CD4-positive, alpha-beta T cell treated with Interleukin-17A for 4 hours (primary cell): ENCODE measurements at places on chromosomes 12 and 14.

- DNase-seq, result no peak
Measured at GRCh38 chr14:85576848-85577542, 47.1 kb downstream of the FLRT2 start.

DNA sequence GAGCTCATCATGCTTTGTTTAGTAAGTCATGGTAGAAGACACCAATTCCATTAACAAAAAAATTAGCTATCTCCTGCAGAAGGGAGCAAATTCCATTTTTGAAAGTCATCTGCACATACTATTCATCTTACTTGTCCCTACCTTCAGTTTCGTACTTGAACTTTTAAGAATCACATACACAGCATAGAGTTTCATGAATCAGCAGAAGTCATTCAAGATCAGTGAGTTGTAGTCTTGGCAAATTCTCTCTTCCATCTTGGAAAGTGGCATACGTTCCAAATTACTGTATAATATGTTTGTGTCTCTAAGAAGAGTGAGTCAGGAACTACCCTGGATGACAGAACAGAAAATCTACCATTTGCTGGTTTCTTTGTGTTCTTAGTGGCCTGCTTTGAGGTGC is 14.1 kb downstream of the VRK1 start:
- no peak for DNase-seq

- no peak for DNase-seq
Measured at GRCh38 chr12:98274430-98275130, 240.8 kb upstream of the TMPO start.

DNA sequence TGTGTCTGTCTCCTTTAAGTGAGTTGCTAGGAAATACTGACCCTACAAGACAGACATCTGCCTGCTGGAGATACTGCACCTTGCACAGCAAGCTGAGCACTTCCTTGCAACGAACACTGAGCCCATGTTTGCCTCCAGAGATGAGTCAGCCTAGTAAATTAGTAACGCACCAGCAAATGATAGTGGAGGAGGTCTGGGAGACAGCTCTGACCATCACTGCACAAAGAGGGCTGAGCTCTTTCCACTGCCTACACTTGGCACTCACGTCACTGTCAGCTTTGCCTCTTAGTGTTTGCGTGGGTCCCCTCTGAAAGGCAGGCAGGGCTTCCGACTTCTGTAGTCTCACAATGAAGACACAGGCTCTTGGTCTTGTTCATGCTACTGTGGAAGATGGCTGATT is 109.0 kb downstream of the APAF1 start:
- DNase-seq, result no peak

- no peak for DNase-seq
Measured at GRCh38 chr12:127785986-127786590, 480.9 kb upstream of the TMEM132C start.

- DNase-seq, result no peak
Measured at GRCh38 chr12:92418381-92418780, 272.7 kb upstream of the BTG1 start.

- no peak for DNase-seq
Measured at GRCh38 chr12:51941011-51941581, 10.4 kb upstream of the ACVR1B start.

- DNase-seq, result no peak
Measured at GRCh38 chr12:62168411-62168810, 91.8 kb upstream of the USP15 start.

DNA sequence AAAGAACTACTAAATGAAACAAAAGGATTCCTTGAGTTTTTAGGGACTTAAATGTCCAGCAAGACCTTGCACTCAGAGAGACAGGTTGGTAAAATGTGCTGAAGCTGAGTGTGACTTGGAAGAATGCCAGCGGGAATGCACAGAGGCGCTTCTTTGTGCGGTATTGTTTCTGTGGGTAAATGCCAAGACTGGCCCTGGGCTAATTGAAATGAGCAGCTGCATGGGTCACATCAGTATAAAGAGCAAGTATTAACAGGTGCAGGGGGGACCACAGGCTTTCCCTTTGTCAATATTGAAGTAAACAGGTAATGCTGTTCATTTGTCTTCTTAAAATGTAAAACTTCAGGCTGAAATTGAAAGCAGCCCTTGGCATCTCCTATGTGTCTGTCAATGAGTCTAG is 74.3 kb downstream of the LMO3 start:
- DNase-seq, result peak; percentile 2

GRCh38 chr14:43587183-43587582 is 919.9 kb downstream of the FSCB start:
- DNase-seq, result no peak

- no peak for DNase-seq
Measured at GRCh38 chr12:127925971-127926370, 341.0 kb upstream of the TMEM132C start.

DNA sequence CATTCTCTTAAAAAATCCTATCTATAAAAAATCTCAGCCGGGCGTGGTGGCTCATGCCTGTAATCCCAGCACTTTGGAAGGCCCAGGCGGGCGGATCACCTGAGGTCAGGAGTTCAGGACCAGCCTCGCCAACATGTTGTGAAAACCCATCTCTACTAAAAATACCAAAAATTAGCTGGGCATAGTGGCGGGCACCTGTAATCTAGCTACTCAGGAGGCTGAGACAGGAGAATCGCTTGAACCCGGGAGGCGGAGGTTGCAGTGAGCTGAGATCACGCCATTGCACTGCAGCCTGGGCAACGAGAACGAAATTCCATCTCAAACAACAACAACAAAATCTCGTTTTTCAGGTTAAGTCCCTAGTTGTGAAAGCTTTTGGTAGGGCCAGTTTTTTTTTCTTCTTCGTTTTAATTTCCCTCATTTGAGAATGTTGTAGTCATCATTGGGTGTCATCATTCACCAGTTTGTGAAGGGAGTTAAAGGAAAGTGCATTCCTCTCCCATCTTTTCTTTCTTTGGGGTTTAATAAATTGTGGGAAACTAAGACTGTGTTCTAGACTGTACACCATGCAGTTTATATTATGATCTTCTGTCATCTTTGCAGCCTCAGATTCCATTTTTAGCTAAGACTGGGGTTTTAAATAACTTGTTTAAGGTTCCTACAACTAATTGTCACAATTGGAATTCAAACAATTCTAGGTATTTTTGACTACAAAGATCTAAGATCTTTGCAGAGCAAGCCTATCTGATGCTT is 23.9 kb downstream of the MDM2 start:
- DNase-seq, result no peak

DNA sequence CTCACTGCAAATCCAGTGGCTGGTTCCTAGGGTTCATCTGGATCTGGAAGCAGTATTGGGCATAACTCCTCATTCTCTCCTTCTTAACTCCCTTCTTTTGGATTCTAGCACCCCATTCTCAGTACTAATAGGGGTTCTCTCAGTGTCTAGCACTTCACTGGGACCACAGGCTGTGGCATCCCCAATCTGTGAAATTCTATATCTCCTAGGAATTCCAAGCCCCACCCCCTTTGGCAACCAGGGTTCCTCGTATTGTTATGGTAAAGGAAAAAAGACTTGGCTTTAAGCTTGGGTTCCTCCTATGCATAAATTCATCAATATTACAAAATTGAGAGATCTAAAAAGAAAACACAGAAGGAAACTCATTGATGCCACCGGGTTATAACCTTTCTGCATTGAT is 45.0 kb upstream of the FBXO21 start:
- DNase-seq, result no peak

GRCh38 chr14:36666416-36667206 is 5.0 kb downstream of the PAX9 start:
- no peak for DNase-seq

DNA sequence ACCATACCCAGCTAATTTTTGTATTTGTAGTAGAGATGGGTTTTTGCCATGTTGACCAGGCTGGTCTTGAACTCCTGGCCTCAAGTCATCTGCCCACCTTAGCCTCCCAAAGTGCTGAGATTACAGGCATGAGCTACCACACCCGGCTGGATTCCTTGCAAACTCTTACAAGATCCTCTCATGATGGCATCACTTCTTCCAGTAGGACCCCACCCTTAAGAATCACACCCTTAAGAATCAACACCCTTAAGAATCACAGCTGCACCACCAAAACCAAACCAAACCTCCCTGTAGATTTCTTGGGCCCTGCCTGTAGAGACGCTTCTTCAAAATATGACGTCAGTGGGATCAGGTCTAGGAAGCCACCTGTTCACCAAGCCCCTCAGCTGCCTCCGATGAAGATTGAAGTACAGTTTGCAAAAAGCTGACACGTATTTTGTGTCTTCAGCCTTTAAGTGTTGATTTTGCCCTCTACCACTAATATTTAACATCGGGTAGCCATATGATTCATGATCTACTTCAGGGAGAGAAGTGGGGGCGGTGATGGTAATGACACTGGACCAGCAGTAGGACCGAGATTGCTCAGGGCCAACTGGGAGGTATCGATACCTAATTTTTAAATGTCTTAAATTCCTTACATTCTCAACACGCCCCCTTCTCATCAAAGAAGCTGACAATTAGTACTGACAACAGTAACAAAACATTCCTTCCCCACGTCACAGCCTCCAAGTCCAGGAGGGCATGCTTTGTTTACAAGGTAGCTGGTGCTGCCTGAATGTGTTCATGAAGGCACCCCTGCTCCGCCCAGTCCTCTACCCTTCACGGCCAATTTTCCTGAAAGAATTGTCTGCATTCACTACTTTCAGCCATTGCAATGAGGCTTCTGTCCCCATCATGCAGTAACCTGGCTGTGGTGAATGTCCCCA is 57.2 kb downstream of the ESRRB start:
- DNase-seq, result no peak

DNA sequence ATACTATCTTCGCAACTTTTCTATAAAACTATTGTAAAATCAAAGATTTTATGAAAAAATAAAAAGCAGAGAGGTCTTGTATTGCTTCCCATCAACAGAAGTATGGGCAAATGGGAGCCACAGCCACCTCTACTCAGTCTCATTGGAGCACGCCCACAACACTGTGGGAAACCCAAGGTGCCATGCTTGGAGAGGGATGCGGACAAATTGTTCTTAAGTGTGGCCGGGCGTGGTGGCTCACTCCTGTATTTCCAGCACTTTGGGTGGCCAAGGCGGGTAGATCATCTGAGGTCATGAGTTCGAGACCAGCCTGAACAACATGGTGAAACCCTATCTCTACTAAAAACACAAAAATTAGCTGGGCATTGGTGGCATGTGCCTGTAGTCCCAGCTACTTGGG is 498.2 kb upstream of the SOX5 start:
- no peak for DNase-seq

GRCh38 chr12:5026342-5026938 is 17.2 kb upstream of the KCNA5 start:
- DNase-seq, result no peak

DNA sequence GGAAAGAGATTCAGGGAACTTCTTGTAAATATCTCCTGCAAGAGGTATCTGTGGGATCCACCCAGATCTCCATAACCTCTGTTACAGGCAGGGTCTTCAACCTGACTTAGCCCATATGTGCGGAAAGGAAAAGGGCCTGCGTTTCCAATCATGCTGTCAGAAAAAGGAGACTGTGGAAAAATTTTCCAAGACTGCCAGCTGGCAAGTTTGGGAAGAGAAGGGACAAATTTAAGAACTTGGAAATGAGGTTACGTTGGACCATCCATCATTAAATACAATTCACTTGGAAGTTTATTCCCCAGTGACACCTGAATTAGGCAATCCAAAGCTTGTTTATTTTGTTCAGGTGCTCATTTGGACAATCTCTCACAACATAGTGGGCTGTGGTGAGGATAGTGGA is 13.9 kb downstream of the PTHLH start:
- no peak for DNase-seq

GRCh38 chr12:50322206-50322605 is 38.9 kb upstream of the LIMA1 start:
- no peak for DNase-seq

DNA sequence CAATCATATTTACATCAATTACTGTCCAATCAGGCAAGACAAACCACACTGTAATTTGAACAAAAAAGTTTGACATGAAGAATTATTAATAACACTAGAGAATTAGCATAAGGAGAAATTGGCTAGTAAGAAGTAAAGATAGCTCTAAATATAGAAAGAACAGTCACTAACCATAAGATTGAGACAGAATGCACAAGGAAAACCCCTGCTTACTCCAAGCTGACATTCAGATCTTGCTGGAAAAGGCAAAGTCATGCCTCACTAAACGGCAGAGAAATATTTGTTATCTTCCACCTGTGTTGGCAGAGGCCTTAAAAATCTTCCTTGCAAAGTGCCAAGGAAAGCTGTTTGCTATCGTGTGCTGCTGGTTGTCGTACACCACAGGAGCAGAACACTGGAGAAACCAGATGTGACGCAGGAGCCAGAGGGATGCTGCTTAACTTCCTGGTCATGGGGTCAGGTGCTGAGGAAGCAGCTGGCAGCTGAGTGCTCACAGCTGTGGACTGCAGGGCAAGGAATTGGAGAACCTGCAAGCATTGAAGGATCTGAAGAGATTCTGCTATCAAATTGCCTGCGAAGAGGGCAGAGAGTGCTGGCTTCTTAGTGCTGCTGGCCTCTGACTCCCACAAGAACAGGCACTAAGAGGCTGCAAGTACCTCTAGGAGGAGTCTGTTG is 1323.3 kb downstream of the LRFN5 start:
- no peak for DNase-seq

DNA sequence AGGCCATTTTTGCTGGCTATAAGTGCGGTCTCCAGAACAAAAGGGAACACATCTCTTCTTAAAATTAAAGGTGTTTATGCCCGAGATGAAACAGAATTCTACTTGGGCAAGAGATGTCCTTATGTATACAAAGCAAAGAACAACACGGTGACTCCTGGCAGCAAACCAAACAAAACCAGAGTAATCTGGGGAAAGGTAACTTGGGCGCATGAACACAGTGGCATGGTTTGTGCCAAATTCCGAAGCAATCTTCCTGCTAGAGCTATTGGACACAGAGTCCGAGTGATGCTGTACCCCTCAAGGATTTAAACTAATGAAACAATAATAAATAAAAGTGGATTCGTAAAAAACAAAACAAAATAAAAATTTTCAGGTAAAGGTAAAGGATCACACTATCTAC is 33.4 kb downstream of the PKP2 start:
- no peak for DNase-seq

DNA sequence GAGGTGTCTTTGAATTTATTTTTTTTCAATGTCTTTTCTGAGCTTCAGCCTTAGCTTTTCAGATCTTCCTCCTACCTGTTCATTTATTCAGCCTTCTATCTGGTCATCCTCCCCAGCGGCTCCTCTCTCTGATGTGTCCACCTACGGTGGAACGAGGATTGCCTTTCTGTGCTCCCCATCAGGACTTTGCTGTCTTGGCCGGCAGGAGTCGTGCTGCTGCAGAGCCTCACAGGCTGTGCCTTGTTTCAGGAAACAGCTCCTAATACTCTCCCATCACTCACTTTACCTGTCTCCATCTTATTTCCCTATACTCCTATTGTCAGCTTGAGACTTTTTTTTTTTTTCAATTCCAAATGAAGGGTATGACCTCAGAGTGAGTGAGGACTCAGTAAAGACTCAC is 76.9 kb downstream of the KICS2 start:
- DNase-seq, result no peak
